Esophagus muscularis mucosa (tissue), 4 donors: ENCODE measurements at places on chromosomes 1 and 21. TPM values are rescaled to one million over a fixed set of nuclear protein-coding genes. Genes with fewer than 3 reads are reported as not detected.

GRCh38 chr1:198530953-198531352, 9.5 kb downstream of the ATP6V1G3 start:
- H3K4me3 ChIP-seq, result no peak overlapping the region
- H3K4me1 ChIP-seq, result no peaks in the 10 kb centered on the region
- no peaks in the 10 kb centered on the region for H3K27me3 ChIP-seq
- no peaks in the 10 kb centered on the region for H3K36me3 ChIP-seq
- H3K27ac ChIP-seq, result no peak overlapping the region
- DNase-seq, result no peak

DNA sequence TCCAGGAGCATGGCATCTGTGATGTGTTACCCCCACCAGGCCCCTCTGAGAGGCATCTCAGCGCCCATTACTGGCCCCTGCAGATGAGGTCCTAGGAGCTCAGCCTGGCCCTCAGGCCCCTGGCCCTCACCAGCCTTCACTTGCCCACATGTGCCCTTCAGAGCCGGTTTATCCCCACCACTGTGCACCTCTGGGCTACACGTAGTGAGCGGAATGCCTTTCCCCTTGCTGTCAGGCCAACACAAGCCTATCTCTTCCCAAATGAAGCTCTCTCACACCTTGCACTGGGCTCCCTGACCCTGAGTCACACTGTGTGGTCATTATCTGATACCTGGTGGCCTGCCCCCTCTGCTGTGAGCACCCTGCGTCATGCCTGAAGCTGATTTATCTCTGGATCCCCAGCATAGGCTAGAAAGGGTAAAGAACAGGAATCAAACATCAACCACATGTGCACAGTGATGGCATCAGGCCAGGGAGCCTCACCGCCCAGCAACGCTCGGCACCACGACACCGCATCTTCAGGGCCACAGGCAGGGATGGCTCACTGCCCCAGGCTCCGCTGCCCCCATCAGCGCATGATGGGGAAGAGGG, 49.1 kb downstream of the GLIS1 start:
- H3K36me3 ChIP-seq, result no peaks in the 10 kb centered on the region
- H3K27ac ChIP-seq, result no peak overlapping the region
- no peak overlapping the region for H3K4me3 ChIP-seq
- no peaks in the 10 kb centered on the region for H3K27me3 ChIP-seq

The WDR64 gene
- not detected for total RNA-seq

The FMO3 gene
- total RNA-seq, result 5.4 TPM

GRCh38 chr21:26659182-26659581, 86.1 kb upstream of the CYYR1 start:
- H3K36me3 ChIP-seq, result no peaks in the 10 kb centered on the region
- no peaks in the 10 kb centered on the region for H3K27me3 ChIP-seq
- no peak overlapping the region for H3K27ac ChIP-seq
- no peak overlapping the region for H3K4me3 ChIP-seq

GRCh38 chr1:54167422-54168139, 14.8 kb upstream of the CDCP2 start:
- no peaks in the 10 kb centered on the region for H3K27me3 ChIP-seq
- H3K4me3 ChIP-seq, result no peak overlapping the region
- H3K27ac ChIP-seq, result no peak overlapping the region
- no peaks in the 10 kb centered on the region for H3K4me1 ChIP-seq
- no peak for DNase-seq

GRCh38 chr21:35448876-35449599, 399.9 kb upstream of the RUNX1 start:
- DNase-seq, result no peak
- H3K36me3 ChIP-seq, result no peaks in the 10 kb centered on the region
- no peak overlapping the region for H3K4me3 ChIP-seq
- H3K27ac ChIP-seq, result no peak overlapping the region

DNA sequence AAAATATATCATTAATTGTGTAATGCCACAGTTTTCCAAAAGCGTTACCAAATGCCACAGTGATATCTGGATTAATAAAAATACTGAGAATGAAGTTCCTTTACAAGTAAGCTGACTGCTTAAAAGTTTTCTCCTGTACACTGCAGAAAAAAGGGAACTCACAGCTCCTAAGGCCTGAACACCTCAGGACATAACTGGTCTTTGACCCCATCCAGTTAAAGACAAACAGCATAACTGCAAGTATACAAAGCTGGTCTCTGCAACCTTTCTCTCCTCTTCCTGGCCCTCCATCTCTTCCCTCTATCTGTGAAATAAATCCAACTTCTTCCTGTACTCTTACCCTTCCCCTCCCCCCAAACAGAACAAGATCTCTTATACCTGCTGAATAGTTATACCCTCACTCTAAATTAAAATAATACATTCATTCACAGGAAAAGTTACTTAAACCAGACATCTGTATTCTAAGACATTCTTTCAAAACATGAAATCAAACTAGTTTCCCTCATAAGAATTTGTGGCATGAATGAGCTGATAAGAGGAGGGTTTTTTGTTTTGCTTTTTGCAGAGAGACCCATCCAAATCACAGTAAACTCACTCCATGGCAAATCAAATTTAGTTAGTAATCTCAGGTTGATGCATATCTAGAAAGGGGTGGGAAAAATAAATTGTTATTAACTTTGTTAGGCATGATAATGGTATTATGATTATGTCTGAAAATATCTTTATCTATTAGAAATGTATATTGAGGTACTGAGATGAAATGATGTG, 2.9 kb downstream of the DIPK1A start:
- H3K4me1 ChIP-seq, result peaks cover 57% of the 10 kb centered on the region
- no peak for DNase-seq
- H3K4me3 ChIP-seq, result no peak overlapping the region
- H3K27me3 ChIP-seq, result no peaks in the 10 kb centered on the region

- H3K4me3 ChIP-seq, result no peak overlapping the region
- no peaks in the 10 kb centered on the region for H3K36me3 ChIP-seq
- no peaks in the 10 kb centered on the region for H3K27me3 ChIP-seq
These were observed 188.3 kb upstream of the DPT start for GRCh38 chr1:168917309-168917708.

DNA sequence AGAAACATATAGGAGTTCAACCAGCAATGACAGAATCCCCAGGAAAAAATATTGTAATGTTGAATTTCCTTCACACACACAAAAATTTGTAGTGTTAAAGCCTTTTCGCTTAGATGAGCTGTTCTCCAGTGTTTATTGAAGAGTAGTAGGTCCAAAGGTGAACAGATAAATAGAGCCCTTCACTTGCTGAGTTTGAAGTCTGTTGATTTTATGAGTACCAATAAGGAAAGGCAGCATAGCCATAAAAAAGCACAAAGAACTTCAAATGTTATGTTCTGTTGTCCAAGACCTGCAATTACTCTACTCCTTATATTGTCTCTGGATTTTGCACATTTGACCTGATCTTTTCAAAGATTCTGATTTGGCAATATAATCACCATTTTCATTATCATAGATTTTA, 362.7 kb upstream of the B3GALT2 start:
- no peak overlapping the region for H3K4me3 ChIP-seq
- no peak for DNase-seq
- H3K4me1 ChIP-seq, result no peaks in the 10 kb centered on the region
- no peaks in the 10 kb centered on the region for H3K36me3 ChIP-seq
- H3K27ac ChIP-seq, result no peak overlapping the region

The MRPL55 gene
- 64.9 TPM for total RNA-seq

GRCh38 chr1:171457412-171457811, 27.9 kb upstream of the PRRC2C start:
- no peaks in the 10 kb centered on the region for H3K4me1 ChIP-seq
- no peak for DNase-seq
- H3K4me3 ChIP-seq, result no peak overlapping the region
- no peak overlapping the region for H3K27ac ChIP-seq
- H3K27me3 ChIP-seq, result no peaks in the 10 kb centered on the region
- no peaks in the 10 kb centered on the region for H3K36me3 ChIP-seq

DNA sequence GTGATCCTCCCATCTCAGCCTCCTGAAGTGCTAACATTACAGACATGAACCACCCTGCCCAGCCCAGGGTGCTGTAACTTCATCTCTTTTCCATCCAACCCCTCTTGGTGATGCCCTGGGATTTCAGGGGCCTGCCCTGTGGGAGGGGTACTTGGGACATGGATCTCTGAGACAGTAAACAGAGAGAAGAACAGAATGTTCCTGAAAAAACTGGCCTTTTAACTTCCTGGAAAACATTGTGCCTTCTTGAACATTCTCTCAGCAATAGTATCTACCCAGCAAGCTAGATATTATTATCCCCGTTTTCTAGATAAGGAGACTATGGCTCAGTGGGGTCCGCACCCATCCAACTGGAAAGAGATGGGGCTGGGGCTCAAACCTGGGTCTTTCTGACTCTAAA, 57.0 kb downstream of the VWA5B1 start:
- peaks cover 15% of the 10 kb centered on the region for H3K4me1 ChIP-seq
- H3K4me3 ChIP-seq, result no peak overlapping the region
